Pancreas (tissue), 10 donors: ENCODE measurements at places on chromosomes 3 and 15.
A peak's percentile ranks its signal among the peaks of the same experiment; 100 is the strongest.

DNA sequence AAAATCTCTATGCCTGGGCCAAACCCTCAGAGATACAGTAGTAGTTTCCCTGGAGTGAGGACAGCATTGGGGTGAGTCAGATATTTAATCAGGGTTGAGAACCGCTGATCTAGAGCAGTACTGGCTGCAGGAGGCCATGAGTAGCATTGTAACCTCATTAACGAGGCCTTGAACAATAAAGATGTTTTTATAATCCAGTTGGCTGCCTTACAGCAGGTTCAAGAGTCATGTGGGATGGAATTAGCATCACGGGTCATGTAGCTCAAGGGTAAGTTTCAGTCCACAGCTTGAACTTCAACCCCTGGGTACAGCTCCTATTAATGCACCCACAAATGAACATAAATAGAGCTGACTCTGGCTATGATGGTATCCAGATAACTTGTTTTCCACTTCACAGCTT, 5.1 kb downstream of the HPS3 start:
- no peaks in the 10 kb centered on the region for H3K36me3 ChIP-seq
- no peak overlapping the region for H3K4me3 ChIP-seq
- H3K27ac ChIP-seq, result no peak overlapping the region
- no peak for DNase-seq
- H3K27me3 ChIP-seq, result no peaks in the 10 kb centered on the region

DNA sequence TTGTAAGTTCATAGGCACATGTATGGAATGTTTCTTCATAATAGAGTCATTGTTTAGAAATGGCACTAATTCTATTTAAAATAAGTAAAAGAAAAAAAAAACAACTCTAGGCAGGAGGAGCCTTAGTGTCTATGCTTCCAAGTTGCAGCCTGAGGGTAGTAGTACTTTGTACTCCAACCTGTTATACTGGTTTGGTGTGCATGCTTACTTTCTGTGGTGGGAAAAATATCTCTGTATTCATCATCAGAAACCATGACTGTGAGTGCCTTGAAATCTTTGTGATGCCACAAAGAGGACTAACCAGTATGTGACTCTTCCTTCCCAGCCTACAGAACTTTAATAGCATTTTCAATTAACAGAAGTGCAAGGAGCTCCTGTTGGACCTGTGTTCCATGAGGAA, 4.4 kb downstream of the NAALADL2 start:
- no peak overlapping the region for H3K27ac ChIP-seq
- no peaks in the 10 kb centered on the region for H3K36me3 ChIP-seq
- no peak overlapping the region for H3K4me3 ChIP-seq
- no peaks in the 10 kb centered on the region for H3K27me3 ChIP-seq

GRCh38 chr3:99324636-99325203, 313.7 kb upstream of the COL8A1 start:
- no peak for DNase-seq
- H3K36me3 ChIP-seq, result no peaks in the 10 kb centered on the region
- H3K4me1 ChIP-seq, result no peaks in the 10 kb centered on the region

GRCh38 chr15:48253172-48253571, 47.1 kb downstream of the SLC12A1 start:
- no peak for DNase-seq
- H3K27me3 ChIP-seq, result peaks cover 3% of the 10 kb centered on the region
- no peak overlapping the region for H3K27ac ChIP-seq
- H3K36me3 ChIP-seq, result no peaks in the 10 kb centered on the region

GRCh38 chr3:8777201-8777977, 8.0 kb upstream of the OXTR start:
- no peak for DNase-seq
- H3K4me1 ChIP-seq, result no peaks in the 10 kb centered on the region
- no peak overlapping the region for H3K4me3 ChIP-seq
- no peaks in the 10 kb centered on the region for H3K27me3 ChIP-seq
- no peaks in the 10 kb centered on the region for H3K36me3 ChIP-seq

GRCh38 chr15:31217566-31218270, 108.9 kb upstream of the KLF13 start:
- no peaks in the 10 kb centered on the region for H3K27me3 ChIP-seq
- H3K36me3 ChIP-seq, result no peaks in the 10 kb centered on the region
- H3K27ac ChIP-seq, result no peak overlapping the region

DNA sequence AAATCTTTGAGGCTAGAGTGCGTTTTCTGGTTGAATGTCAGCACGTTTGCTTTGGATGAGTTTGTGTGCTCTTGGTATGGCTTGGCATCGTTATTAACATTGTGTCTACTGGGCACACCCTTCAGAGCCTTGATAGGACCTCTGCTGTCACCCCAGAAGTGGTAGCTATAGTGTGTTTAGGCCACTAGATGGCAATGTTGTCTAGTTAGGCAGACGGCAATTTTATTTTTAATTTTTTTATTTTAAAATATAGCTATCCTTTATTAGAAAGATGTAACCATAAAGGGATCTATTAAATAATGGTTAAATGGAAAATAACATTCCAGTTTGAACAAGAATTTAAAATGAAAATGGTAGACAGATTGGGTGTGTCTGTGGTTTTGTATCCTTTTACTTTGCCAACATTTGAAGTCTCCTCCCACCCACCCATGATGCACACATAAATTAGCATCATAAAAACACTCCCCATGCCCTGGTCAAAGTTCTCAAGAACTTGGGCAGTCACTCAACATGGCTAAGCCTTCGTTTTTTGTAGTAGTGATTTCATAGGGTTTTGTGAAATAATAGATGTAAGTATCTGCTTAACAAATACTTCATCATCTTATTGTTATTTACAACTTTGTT, 200.7 kb downstream of the KCNH8 start:
- H3K27me3 ChIP-seq, result no peaks in the 10 kb centered on the region
- H3K4me3 ChIP-seq, result no peak overlapping the region
- H3K36me3 ChIP-seq, result no peaks in the 10 kb centered on the region
- H3K4me1 ChIP-seq, result no peaks in the 10 kb centered on the region
- peak; percentile 11 for DNase-seq
- no peak overlapping the region for H3K27ac ChIP-seq

GRCh38 chr3:77459926-77460325, 420.0 kb downstream of the ROBO2 start:
- H3K27me3 ChIP-seq, result no peaks in the 10 kb centered on the region
- no peak overlapping the region for H3K4me3 ChIP-seq
- no peak for DNase-seq
- H3K4me1 ChIP-seq, result no peaks in the 10 kb centered on the region
- no peak overlapping the region for H3K27ac ChIP-seq
- H3K36me3 ChIP-seq, result no peaks in the 10 kb centered on the region

GRCh38 chr3:19886404-19886803, 47.6 kb downstream of the EFHB start:
- H3K4me1 ChIP-seq, result no peaks in the 10 kb centered on the region
- no peaks in the 10 kb centered on the region for H3K36me3 ChIP-seq
- no peak for DNase-seq
